ENCODE measurements at places on chromosomes 4 and X. TPM values are rescaled to one million over a fixed set of nuclear protein-coding genes. Genes with fewer than 3 reads are reported as not detected.

The PASD1 gene
- total RNA-seq: not detected

The USP9X gene
- 80.4 TPM for total RNA-seq

The NAA11 gene
- total RNA-seq: not detected

The PCDH18 gene
- total RNA-seq: 69.3 TPM

GRCh38 chr4:86818841-86819240 is 30.3 kb downstream of the SLC10A6 start:
- H3K4me3 ChIP-seq: no peak overlapping the region
- no peak overlapping the region for H3K27ac ChIP-seq
- H3K4me1 ChIP-seq: peaks cover 27% of the 10 kb centered on the region
- no peak for DNase-seq
- H3K27me3 ChIP-seq: no peaks in the 10 kb centered on the region
- peaks cover 18% of the 10 kb centered on the region for H3K36me3 ChIP-seq

GRCh38 chr4:69156913-69157312 is 57.6 kb downstream of the UGT2B11 start:
- no peak overlapping the region for H3K4me3 ChIP-seq
- DNase-seq: no peak
- H3K4me1 ChIP-seq: no peaks in the 10 kb centered on the region
- no peaks in the 10 kb centered on the region for H3K36me3 ChIP-seq

All from osteocyte (in vitro differentiated cells).